ENCODE measurements at places on chromosomes 11 and 22.

DNA sequence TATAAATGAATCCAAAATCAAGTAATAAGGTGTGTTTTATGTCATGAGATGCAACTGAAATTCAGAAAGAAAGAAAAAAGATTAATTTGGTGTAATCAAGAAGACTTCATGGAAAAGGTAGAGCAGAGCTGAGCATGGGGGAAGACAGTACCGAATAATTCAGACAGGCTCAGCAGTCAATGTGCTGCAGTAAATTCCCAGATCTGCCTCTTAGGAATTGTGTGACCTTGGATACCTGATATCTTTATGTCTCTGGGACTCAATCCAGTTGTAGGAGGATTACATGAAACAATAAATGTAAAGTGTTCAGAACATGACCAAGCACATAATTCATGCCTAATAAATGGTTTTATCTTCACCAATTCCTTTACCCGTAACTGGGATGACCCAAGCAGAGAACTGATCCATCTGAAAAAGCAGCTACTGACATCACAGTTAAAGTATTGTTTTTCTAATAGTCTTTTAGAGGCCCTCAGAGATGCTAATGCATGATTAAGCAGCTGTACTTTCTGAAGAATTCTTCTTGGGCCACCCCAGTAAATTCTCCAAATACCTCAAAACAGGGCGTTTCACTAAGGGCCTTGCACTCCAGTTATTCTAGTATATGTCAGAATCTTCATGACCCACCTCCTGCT, 7.8 kb downstream of the MS4A12 start:
- DNase-seq: peak; percentile 92

DNA sequence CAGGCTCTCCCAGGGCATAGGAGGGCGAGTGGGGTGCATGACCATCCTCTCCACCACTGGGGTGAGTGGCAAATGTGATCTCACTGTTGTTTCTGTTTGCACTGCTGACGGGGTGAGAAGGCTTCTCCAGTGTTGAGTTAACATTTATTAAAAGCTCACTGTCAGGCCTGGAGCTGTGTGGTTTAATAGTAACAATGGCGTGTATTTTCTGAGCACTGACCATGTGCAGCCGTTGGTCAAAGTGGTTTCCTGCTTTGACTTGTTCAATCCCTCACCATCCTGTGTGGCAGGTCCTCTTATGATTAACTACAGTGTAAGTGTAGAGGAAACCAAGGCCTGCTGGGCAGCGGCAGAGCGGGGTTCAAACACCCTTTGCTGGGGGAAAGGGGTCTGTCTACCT, 4.4 kb downstream of the A4GALT start:
- DNase-seq: no peak

GRCh38 chr11:95308512-95309035, 77.6 kb upstream of the SESN3 start:
- no peak for DNase-seq

DNA sequence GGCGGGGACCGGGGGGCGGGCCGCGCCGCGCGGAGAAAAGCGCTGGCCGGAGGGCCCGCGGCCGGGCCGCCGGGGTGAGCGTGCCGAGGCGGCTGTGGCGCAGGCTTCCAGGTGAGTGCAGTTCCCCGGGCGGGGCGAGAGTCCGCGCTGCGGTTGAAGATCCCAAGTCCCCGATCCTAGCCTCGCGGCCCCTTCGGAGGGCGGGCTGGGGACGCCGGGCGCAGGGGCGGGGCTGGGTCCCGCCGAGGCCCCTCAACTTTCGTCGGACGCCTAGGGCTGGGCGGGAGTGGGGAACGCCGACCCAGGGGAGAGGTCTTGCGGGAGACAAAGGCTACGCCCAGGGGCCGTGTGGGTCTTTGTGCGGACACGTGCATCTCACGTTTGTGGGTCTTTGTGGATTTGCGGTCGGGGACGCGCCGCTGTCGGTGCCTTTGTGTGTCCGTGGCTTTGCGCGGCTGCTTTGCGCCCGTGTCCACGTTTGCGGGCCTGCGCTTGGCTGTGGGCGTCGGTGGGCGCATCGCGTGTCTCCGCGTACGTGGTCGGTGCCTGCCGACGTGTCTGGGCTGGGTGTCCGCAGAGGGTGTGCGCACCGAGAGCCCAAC, at the start of gene TSKU:
Gene TSKU (plus strand): TSS at position 63 of the 602 bp plus-strand sequence. CDS start 12,261 bp downstream, outside the sequence.
- no peak for DNase-seq

GRCh38 chr11:68722143-68722542, 29.2 kb downstream of the TESMIN start:
- DNase-seq: no peak

GRCh38 chr22:30238661-30239487, 7.7 kb downstream of the LIF start:
- DNase-seq: peak; percentile 62

GRCh38 chr11:36492724-36493304, 17.3 kb downstream of the TRAF6 start:
- peak; percentile 41 for DNase-seq

GRCh38 chr11:62153617-62154016, 29.8 kb downstream of the INCENP start:
- DNase-seq: no peak

DNA sequence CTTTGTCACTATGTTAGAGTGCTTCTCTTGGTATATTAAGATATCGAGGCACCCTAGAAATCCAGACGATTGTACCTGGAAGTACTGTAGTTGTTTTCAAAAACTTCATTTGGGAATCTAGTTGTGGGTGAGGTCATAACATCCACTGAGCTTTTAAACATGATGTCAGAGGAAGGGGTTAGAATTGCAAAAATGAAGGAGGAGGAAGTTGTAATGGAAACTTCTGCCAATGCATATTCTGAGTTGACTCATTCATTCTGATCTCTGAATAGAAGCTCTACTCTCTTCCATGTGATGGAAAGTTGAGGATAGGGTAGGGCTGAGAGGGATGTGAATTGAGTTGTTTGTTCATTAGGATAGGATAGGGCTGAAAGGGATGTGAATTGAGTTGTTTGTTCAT, 7.7 kb downstream of the CD44 start:
- no peak for DNase-seq

DNA sequence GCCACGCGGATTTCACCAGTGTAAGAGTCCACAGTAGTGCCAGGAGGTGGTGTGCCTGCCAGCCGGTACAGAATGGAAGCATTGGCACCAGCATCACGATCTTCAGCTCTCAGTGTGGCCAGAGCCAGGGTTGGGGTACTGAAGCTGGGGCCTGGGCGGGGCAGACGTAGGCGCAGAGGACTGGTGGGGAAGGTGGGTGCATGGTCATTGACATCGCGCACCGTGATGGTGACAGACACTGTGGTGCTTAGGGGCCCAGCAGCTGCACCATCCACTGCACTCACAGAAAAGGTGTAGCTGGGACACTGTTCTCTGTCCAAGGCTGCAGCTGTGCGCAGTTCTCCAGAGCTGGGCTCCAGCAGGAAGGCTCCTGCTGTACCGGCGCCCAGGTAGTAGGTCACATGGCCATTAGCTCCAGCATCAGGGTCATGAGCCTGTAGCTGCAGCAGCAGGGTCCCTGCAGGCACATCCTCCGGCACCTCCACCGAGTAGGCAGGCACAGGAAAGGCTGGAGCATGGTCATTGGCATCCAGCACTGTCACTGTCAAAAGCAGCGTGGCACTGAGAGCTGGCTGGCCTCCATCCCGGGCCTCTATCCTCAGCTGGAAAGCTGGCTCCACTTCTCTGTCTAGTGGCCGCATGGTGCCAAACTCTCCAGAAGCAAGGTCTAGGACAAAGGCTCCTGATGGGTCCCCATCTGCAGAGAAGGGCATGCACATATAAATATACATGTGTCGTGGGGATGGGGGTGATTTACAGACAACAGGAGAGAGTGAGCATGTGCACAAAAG, 7.9 kb upstream of the TPP1 start:
- no peak for DNase-seq
